A673 (cell line): ENCODE measurements at places on chromosomes 13 and 19. TPM values are rescaled to one million over a fixed set of nuclear protein-coding genes. Genes with fewer than 3 reads are reported as not detected.
A peak's percentile ranks its signal among the peaks of the same experiment; 100 is the strongest.

DNA sequence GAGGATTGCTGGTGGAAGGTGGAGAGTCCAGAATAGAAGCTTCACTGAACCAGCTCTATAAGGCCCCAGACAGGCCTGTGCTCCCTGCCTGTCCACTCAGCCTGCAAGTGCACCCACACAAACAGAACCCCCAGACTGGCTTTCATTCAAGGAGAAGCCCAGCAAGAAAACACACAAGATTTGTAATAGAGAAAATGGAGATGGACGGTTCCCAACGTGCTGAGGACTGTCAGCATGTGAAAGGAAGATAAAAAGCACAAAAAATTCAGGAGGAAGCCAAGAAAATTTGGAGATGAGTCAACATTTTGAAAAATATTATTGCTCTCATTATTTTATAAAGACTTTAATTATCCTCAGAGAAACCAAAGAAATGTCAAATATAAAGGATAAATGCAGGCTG lies 218.2 kb upstream of the SLC10A2 start:
- H3K27me3 ChIP-seq, result no peaks in the 10 kb centered on the region
- H3K36me3 ChIP-seq, result no peaks in the 10 kb centered on the region
- peaks cover 7% of the 10 kb centered on the region for H3K4me1 ChIP-seq
- H3K4me3 ChIP-seq, result no peak overlapping the region
- no peak for DNase-seq

GRCh38 chr19:1469255-1470054 lies 9.6 kb downstream of the C19orf25 start:
- H3K27me3 ChIP-seq, result peaks cover 65% of the 10 kb centered on the region
- DNase-seq, result no peak
- H3K36me3 ChIP-seq, result no peaks in the 10 kb centered on the region
- peaks cover 24% of the 10 kb centered on the region for H3K4me1 ChIP-seq
- peak overlapping the region; percentile 35 for H3K4me3 ChIP-seq

- H3K27ac ChIP-seq, result no peak overlapping the region
- no peaks in the 10 kb centered on the region for H3K4me1 ChIP-seq
- H3K4me3 ChIP-seq, result no peak overlapping the region
- DNase-seq, result peak; percentile 76
- H3K27me3 ChIP-seq, result no peaks in the 10 kb centered on the region
Observed at GRCh38 chr13:98653463-98653985, 76.6 kb upstream of the STK24 start.

GRCh38 chr13:105446197-105446596 lies 1089.3 kb downstream of the EFNB2 start:
- no peak for DNase-seq
- no peaks in the 10 kb centered on the region for H3K36me3 ChIP-seq
- no peak overlapping the region for H3K27ac ChIP-seq
- no peaks in the 10 kb centered on the region for H3K4me1 ChIP-seq
- H3K4me3 ChIP-seq, result no peak overlapping the region

The MRPL34 gene
- 91.8 and 93.1 TPM in 2 replicates for total RNA-seq

DNA sequence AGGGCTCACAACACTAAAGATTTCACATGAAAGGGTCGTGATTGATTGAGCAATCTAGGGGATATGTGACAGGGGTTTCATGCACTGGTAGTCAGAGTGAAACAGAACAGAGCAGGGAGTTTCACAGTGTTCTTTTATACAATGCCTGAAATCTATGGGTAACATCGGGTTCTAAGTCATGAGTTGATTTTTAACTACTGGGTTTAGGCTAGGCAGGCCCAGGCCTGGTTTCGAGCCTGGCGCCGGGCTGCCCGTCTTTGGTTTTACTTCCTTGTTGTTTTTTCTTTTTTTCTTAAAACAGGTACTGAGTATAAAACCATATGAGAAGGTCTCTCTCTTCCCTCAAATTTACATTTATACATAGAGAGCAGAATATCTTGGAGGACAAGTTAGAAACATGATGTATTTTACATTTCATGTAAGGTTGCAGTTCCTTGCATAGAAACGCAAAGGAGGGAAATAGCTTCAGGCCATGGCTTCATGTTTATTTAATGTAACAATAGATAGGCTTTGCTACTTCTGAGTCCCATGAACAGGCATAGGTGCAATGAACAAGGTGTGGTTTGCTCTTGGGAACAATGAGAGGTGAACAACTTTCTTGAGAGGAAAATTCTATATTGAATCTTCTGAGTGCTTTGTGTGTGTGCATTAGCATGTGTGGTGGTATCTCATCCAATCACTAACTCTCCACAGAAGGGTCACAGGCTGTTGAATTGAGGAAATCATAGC lies 128.9 kb upstream of the RXFP2 start:
- no peaks in the 10 kb centered on the region for H3K36me3 ChIP-seq
- no peak for DNase-seq
- no peaks in the 10 kb centered on the region for H3K4me1 ChIP-seq
- no peak overlapping the region for H3K4me3 ChIP-seq

The SYMPK gene
- total RNA-seq, result 85.5 and 92.4 TPM in 2 replicates

The IL11 gene
- 0.42 and 0.47 TPM in 2 replicates for total RNA-seq

- H3K27me3 ChIP-seq, result no peaks in the 10 kb centered on the region
- DNase-seq, result no peak
- H3K36me3 ChIP-seq, result no peaks in the 10 kb centered on the region
- peak overlapping the region; percentile 70 for H3K27ac ChIP-seq
- no peak overlapping the region for H3K4me3 ChIP-seq
Observed at GRCh38 chr19:48799358-48800300, 11.2 kb downstream of the BCAT2 start.

DNA sequence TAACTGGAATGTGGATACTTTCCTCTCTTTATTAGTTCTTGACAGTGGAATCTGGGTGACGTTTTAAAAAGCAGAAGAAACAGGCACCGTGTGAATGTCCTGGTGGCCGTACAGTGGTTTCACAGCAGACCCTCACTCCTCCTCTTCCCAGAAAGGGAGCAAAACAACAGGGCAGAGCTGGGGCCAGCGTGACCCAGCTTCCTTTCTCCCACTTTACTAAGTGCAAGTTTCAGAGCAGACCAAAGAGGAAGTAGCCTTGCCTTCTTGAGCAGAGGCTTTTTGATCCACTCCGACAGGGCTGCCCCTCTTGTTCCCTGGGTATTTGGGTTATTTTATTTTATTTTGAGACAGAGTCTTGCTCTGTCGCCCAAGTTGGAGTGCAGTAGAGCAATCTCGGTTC lies 19.6 kb upstream of the C19orf33 start:
- H3K36me3 ChIP-seq, result no peaks in the 10 kb centered on the region
- H3K4me1 ChIP-seq, result no peaks in the 10 kb centered on the region
- H3K4me3 ChIP-seq, result no peak overlapping the region
- H3K27ac ChIP-seq, result no peak overlapping the region
- DNase-seq, result no peak
- no peaks in the 10 kb centered on the region for H3K27me3 ChIP-seq

The DCLK1 gene
- total RNA-seq, result 11.2 and 15.7 TPM in 2 replicates

The MBD3L3 gene
- 6.1 and 9.0 TPM in 2 replicates for total RNA-seq

- H3K4me1 ChIP-seq, result peaks cover 7% of the 10 kb centered on the region
- no peaks in the 10 kb centered on the region for H3K36me3 ChIP-seq
- no peak overlapping the region for H3K27ac ChIP-seq
- peak; percentile 68 for DNase-seq
Observed at GRCh38 chr19:4233282-4233853, 4.0 kb downstream of the EBI3 start.

DNA sequence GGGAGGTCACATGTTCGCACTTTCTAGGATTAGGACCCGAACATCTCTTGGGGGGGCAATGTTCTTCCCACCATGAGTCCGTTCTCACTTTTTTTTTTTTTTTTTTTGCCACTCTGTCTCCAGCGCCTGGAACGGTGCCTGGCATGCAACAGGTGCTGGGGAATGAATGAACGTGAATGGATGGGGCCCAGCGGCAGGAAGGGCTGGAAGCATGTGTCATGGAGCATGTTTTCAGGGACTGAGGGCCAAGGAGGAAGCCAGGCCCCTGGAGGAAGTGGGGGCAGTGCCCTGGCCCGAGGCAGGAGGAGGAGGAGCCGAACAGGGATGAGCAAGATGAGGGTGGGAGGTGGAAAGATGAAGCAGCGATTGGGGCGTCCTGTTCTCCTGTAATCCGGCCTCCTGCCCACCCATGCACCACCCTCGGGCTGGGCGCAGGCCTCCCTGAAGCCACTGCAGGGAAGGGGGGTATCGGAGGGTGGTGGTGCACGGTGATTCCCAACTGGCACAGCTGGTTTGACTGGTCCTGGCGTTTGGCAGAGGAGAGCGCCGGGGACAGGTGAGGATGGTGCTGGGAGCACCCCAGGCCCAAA lies 8.8 kb upstream of the SULT2B1 start:
- no peak for DNase-seq
- no peaks in the 10 kb centered on the region for H3K4me1 ChIP-seq
- H3K4me3 ChIP-seq, result no peak overlapping the region
- no peaks in the 10 kb centered on the region for H3K27me3 ChIP-seq
- H3K27ac ChIP-seq, result no peak overlapping the region

The RDH8 gene
- total RNA-seq, result not detected in 2 replicates

The ATXN8OS gene
- total RNA-seq, result not detected in 2 replicates

DNA sequence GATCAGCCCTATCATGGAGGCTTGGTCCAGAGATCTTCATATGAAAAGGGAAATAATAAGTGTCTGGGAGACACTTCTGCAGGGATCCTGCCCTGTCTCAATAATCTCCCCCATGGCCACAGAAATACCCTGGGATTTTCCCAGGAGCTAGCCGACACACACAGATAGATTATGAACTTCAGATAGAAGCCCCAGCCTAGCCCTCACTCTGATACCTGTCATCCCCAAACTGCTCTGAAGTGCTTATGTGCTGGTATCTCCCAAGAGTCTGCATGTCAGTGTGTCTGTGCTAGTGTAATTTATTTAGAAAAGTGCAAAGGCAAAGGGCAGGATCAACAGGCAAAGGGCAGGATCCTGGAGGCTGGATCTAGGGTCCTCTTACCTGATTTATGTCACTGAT lies 38.7 kb upstream of the ZNF766 start:
- H3K4me1 ChIP-seq, result no peaks in the 10 kb centered on the region
- no peak for DNase-seq
- no peaks in the 10 kb centered on the region for H3K27me3 ChIP-seq
- H3K36me3 ChIP-seq, result peaks cover 25% of the 10 kb centered on the region
- H3K4me3 ChIP-seq, result no peak overlapping the region
- no peak overlapping the region for H3K27ac ChIP-seq

GRCh38 chr19:18045307-18046050 lies 37.5 kb downstream of the ARRDC2 start:
- no peaks in the 10 kb centered on the region for H3K4me1 ChIP-seq
- peak overlapping the region; percentile 67 for H3K27ac ChIP-seq
- peak overlapping the region; percentile 35 for H3K4me3 ChIP-seq
- no peaks in the 10 kb centered on the region for H3K27me3 ChIP-seq
- no peaks in the 10 kb centered on the region for H3K36me3 ChIP-seq
- DNase-seq, result no peak
